ENCODE measurements at places on chromosomes 2 and 18.

DNA sequence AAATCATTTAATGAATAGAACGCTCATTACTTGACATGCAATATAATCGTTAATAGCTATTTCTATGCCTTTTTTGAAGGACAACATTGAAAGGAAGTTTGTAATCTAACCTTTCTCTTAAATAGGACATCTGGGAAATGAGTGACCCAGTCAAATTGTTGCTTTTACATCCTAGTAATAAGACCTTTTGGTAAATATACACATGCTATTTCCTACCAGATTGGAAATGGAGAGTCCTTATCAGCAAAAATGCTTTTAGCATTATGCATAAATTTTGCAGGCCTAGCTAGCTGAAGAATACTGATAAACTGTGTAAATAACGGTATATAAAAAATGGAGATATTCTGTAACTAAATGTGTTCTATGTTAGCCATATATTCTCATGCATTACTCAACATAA lies 567.3 kb upstream of the DSEL start:
- no peak for DNase-seq

DNA sequence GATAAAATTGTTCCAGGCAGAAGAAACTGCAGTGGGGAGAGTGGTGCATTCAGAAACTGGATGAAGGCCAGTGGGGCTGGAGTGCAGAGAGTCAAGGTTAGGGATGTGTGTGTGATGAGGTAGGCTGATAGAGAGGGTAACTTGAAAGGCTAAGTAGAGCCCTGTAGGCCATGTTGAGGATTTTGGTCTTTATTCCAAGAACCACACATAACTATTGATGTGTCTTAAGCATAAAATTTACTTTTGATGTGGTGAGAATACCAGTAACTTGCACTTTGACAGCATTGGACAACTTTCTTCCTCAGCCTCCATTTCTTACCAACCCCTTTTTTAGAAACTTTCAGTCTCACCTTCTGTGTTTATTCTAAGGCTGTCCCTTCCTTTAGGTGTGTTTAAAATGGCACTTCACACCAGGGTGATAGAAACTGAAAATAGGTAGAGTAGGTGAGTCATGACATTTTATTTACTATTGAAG lies 22.6 kb downstream of the MTX2 start:
- no peak for DNase-seq

DNA sequence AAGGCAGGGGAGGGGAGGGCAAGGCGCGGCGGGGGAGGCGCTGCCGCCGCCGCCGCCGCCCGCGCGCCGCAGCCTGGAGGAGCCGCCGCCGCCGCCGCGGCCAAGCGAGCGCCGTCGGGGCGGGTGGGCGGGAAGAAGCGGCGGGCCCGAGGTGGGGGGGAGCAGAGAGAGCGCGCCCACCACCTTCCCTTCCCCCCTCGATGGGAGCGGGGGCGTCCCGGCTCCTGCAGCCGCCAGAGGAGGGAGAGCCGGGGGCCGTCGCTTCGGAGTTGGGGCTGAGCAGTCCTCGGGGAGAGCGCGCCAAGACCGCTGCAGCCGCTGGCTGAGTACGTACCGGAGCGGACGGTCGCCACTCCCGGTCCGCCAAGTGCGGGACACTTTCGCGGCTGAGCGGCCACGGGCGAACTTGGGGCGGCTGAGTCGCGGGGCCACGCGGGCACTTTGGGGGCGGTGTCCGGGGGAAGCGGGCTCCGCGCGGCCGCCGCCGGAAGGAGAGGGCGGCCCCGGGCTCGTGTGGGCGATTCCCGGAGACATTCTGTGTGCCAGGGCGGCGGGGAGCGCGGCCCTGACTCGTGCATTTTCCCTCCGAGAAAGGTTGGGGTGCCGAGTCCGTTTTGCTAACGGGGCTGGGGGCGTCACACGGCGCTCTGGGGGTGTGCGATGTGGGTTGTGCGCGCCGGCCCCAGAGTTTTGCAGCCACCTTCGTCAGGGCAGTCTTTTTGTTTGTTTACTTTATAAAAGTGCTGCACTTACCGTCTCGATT lies at the start of gene NAB1:
Gene NAB1 (plus strand): TSS at position 49 of the 763 bp plus-strand sequence. CDS start 10,094 bp downstream, outside the sequence.
- DNase-seq = peak; percentile 56

- peak; percentile 8 for DNase-seq
Measured at GRCh38 chr2:67169417-67170140, 227.6 kb upstream of the ETAA1 start.

DNA sequence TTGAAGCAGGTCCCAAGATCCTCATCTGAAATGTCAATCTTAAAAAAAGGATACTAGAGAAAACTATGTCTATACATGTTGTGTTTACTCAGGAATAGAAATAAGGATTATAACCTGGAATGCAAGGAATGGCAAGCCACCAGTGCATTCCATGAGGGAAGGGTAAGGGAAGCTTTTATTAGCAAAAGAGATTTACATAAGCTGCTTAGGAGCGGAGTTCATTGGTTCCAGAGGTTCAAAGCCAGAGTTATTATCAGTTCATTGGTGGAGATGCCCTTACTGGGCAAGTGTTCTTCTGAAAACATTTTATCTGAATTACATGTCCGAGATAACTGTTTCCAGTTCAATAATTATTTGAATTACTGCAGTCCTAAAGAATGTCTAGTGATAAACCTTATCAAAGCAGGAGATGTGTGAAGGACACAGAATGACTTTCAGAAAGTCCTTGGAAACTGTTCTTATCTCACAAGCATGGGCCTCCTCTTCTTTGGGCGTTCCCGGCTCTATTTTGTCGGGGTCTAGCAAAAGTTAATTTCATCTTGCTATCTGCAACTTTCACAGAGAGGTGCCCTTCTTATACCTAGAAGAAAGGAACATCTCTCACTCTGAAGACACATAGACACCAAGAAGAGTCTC lies 23.5 kb downstream of the COMMD1 start:
- DNase-seq = no peak

- DNase-seq = no peak
Measured at GRCh38 chr2:11777066-11777782, 30.8 kb downstream of the LPIN1 start.

DNA sequence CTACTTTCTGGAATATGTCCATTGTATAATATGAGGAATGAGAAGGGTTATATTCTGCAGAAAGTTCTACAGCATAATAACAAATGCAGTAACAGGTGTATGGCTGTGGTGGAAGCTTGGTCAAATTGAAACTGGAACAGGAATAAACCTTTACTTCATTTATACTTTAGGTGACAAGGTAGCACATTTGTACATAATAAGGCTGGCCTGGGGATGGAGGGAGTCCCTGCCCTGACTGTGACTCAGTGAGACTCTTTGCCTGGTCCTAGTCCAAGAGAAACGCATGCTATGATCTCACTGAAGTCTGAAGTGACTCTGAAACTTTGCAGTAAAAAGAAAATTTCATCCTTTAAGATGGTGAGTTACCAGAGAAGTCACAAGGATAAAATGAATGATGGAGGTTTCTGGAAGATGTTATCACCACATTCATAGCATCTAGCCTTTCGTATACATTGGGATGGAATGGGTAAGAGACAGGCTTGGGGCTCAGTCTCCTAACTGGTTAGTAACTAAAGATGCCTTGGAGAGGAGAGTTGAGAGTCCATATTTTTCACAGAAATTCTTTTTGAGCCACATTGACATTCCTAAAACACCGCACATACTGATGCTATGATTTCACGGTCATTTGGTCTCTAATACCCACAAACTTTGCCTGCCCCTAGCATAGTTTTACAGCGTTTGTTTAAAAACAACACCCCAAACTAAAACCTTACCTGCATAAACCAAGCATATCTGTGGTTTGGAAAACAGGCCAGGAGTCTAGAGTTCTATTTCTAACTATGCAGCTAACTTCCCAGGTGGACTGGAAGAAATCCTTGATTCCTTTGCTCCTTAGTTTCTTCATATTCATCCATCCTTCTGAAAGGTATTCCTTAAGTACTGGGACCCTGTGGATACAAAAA lies 42.4 kb upstream of the NABP1 start:
- DNase-seq = peak; percentile 61

DNA sequence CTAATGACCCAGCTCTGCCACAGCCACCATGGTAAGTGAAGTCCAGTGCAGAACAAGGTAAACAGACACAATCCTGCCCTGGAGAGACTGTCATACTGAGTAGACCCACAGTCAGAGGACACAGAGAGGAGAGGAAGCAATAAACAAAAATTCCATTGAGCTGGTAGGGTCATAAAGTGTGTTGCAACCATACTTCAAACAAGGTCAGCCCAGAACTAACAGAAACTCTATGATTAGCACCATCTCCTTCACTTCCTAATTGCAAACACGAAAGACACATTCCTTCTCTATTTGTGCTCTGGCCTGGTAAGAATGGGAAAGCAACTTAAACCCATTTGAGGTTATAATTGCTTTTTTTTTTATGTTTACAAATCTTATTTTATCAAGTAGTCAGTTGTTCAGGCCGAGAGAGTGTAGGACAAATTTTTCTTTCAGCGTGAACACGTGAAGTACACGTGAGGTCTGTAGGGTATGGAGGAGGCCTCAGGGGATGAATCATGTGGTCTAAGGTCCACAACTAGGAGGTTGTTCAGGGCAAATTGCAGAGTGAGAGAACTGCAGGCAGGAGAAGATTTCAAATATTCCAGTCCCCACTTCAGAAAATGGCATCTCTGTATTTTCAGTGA lies 71.4 kb upstream of the GLS start:
- DNase-seq = peak; percentile 13

DNA sequence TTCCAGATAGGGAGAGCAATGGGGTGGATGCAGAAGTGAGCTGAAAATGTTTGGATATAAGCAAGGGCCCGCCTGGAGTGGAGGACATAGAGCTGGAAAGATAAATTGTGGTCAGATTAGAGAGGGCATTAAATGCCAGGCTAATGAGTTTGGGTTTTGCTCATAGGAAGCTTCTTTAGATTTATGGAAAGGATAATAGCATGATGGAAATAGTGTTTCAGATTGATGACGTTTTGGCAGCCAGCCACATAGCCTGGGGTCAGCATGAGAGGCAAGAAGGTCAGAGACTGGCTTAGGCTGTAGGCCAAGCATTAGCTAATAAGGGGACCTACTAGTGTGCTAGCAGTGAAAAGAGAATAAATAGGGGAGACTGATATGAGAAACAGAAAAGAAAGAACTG lies 321.6 kb downstream of the STK39 start:
- no peak for DNase-seq

GRCh38 chr2:131413785-131414184 lies 49.8 kb upstream of the RAB6D start:
- no peak for DNase-seq

DNA sequence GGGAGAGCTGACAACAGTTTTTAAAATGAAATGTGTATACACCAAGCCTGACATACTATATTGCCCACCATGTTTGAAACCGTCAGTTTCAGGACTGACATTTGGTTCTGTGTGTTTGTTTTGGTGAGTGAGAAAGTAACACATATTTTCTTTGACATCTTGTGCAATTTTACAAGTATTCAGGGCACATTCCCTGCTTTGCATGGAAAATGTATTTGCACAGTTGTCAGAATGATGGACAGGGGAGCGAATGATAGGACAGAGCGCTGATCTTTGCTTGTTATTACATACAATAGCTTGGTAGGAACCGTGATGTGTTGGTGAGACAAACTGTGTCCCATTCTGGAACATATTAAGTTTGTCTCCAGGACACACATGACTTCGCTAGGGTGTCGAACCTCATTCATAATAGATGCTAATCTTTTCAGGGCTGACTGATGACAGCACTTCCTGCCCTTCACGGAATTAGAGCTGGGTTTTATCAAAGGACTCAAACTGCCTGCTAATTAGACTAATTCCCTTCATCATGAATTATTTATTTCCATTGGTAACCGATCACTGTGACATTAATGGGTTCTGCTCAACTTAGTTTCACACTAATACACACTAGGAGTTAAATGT lies 158.5 kb downstream of the CDCA7 start:
- no peak for DNase-seq

- DNase-seq = no peak
Measured at GRCh38 chr2:24328010-24328409, 32.3 kb downstream of the ITSN2 start.

DNA sequence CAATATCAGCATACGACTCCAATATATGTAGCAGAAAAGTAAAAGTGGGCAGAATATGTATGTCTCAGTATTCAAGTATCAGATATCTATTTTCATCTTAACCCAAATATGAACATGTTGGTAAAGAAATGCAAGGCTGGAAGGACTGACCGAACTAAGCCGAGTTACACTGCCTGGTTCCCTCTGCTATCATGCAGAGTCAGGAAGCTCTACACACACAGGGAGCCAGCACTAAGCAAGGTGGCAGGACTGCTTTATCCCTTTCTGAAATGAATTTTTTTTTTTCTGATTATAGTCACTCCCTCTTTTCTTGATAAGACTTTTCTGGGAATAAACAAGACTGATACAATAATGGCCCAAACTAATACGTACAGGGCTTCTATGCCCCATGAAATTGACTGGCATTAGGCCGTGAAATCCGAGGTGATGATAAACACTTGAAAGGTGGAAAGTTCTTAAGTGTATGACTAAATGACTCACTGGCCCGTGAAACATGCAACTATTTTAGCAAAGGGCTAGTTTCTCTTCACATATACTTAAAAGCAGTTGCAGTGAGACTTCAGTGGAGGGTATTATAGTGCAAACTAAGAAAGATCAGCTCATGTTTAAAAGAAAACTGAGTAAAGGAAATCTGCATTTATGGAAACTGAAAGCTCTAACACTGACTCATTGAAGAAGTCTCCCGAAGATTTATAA lies 14.9 kb downstream of the DPP4 start:
- DNase-seq = no peak

DNA sequence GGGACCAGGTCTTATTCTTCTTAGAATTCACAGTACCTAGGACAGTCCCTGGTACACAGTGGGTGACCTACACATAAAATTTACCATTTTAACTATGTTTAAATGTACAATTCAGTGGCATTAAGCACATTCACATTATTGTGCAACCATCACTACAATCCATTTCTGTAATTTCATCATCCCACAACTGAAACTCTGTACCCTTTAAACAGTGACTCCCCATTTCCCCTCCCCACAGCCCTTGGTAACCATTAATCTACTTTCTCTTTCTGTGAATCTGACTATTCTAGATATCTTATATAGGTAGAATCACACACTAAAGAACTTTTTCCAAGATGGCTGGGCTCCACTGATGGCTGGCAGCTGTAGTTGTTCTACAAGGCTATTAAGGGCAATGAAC lies 41.6 kb downstream of the GFPT1 start:
- DNase-seq = no peak

- no peak for DNase-seq
Measured at GRCh38 chr2:159550231-159550630, 66.1 kb downstream of the BAZ2B start.

- no peak for DNase-seq
Measured at GRCh38 chr2:27814758-27815157, 43.2 kb downstream of the MRPL33 start.

DNA sequence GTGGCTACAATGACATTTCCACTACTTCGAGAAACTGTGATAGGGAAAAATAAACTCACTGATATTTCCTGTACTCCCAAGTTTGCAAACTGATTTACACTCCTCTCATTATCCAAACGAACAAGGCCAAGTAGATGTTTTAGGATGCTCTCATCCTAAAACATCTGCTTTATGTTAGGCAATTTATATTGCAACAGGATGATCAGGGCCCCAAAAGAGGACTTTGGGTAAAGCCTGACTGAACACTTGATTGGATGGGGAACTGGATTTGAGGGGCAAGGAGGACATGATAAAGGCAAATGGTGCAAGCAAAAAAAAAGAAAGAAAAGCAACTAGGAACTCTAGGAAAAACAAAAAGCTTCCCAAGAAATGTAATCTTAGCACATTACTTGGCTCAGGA lies 2.1 kb upstream of the HES6 start:
- no peak for DNase-seq

All from mammary epithelial cell (primary cell).